ENCODE measurements at places on chromosomes 2 and 18. TPM values are rescaled to one million over a fixed set of nuclear protein-coding genes. Genes with fewer than 3 reads are reported as not detected.

The CYRIA gene
- 63.3 TPM for total RNA-seq

The TTC31 gene
- total RNA-seq = 14.0 TPM

The PLCL1 gene
- 23.4 TPM for total RNA-seq

The FBXO15 gene
- total RNA-seq = 0.63 TPM

The UGP2 gene
- 57.4 TPM for total RNA-seq

The ABHD1 gene
- total RNA-seq = 0.10 TPM

The STAT4 gene
- total RNA-seq = 163 TPM

The CYTIP gene
- total RNA-seq = 766 TPM

The TDRD15 gene
- total RNA-seq = 0.10 TPM

The SLC23A3 gene
- 0.31 TPM for total RNA-seq
